ENCODE measurements at places on chromosomes 7 and 10.

DNA sequence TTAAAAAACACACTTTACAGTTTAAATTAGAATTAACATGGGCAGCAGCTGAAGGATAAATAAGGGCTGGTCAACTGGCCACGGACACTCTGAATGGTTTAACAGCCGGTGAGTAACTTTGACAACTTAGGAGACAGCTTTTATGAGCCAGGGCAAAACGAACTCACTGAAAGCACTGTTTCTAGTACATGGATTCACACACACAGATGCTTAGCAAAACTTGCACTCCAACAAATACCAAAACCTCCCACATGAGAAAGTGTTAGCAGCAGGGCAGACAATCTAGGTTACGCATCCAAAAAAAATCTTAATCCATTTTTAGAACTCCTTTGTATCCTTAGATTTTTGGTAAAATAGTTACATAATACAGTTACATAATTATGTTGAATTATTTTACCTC, 486.4 kb downstream of the PHTF2 start:
- no peak for DNase-seq

DNA sequence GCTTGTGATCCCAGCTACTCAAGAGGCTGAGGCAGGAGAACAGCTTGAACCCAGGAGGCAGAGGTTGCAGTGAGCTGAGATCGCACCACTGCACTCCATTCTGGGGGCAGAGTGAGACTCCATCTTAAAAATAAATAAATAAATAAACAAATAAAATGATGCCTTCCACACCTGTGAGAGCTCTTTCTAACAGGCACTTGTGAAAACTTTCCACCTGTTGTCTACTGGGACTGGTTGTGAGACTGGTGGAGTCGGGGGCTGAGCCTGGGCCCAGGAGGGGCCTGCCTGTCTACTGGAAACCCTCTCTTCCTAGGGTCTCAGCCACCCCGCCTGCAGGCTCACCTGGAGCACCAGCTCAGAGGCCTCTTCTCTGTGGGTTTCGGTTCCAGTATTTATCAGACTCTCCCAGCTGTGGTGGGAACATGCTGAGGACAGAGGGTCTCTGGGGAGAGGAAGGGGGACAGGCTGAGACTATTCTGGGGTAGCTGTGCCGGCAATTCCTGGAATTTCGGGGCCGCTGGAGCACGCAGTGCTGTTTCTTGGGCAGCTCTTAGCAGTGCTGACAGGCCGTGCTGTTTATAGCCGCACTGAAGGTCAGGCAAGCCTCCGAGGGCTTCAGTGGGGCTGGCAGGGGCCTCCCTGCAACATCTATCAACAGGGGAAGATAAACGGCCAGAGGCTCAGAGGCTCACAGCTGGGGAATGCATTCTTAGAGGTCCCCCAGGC, 3.8 kb downstream of the LDB3 start:
- peak; percentile 52 for DNase-seq

- no peak for DNase-seq
These were observed 69.1 kb upstream of the FAM20C start for GRCh38 chr7:123237-123636.

GRCh38 chr7:29444267-29444666, 119.4 kb upstream of the PRR15 start:
- no peak for DNase-seq

DNA sequence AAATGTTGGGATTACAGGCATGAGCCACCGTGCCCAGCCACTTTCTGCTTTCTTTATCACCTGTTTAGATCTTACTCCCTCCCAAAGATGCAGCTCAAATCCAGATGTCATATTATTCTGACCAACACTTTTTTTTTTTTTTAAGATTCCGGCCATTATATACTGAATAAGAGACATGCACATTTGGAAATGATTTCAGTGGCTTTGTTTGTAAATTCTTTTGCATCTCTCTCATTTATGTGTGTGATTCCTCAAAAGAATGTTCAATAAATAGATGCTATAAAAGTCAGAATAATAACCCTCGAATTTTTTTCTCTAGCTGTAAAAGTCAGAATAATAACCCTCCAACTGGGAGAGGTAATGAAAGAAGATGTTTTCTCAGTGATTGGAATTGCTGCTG, 25.4 kb downstream of the HECW1 start:
- no peak for DNase-seq

- peak; percentile 47 for DNase-seq
These were observed 44.2 kb upstream of the GGCT start for GRCh38 chr7:30548845-30549244.
